Erythroblast (primary cell): ENCODE measurements at places on chromosomes 11 and 22.

DNA sequence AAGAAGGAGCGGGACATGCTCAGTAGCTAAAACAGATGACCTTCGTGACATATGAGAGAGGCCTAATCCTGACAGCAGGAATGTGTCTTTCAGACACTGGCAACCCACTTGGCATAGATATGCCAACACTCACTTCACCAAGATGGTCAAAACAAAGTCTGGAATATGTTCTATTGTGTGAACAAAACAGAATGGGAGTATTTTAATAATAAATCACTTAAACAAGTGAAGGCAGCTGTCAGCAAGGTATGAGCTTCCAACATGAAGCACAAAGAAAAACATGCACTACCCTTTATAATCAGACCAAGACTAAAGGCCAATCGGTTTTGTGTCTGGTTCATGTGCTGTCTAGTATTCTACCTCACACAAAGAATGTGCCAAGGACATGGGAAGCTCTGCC lies 23.1 kb downstream of the CCDC34 start:
- DNase-seq: no peak

- no peak for DNase-seq
Measured at GRCh38 chr11:75815345-75816168, 547 bp downstream of the UVRAG start.

GRCh38 chr22:17807578-17808410 lies 33.5 kb upstream of the BID start:
- DNase-seq: no peak

- no peak for DNase-seq
Measured at GRCh38 chr11:120223793-120224192, 13.0 kb downstream of the OAF start.

GRCh38 chr11:67641338-67642172 lies 2.0 kb upstream of the TBX10 start:
- no peak for DNase-seq

DNA sequence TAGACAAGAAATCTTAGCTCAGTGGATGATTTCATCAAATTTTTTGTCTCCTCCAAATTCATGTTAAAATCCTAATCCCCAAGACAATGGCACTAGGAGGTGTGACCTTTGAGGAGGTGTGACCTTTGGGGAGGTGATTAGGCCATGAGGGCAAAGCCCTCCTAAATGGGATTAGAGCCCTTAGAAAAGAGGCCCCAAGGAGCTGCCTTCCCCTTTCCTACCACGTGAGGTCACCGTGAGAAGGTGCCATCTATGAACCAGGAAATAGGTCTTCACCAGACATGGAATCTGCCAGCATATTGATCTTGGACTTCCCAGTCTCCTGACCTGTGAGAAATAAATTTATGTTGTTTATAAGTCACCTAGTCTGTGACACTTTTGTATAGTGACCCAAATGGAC lies 138.7 kb downstream of the TRIM29 start:
- DNase-seq: peak; percentile 17

DNA sequence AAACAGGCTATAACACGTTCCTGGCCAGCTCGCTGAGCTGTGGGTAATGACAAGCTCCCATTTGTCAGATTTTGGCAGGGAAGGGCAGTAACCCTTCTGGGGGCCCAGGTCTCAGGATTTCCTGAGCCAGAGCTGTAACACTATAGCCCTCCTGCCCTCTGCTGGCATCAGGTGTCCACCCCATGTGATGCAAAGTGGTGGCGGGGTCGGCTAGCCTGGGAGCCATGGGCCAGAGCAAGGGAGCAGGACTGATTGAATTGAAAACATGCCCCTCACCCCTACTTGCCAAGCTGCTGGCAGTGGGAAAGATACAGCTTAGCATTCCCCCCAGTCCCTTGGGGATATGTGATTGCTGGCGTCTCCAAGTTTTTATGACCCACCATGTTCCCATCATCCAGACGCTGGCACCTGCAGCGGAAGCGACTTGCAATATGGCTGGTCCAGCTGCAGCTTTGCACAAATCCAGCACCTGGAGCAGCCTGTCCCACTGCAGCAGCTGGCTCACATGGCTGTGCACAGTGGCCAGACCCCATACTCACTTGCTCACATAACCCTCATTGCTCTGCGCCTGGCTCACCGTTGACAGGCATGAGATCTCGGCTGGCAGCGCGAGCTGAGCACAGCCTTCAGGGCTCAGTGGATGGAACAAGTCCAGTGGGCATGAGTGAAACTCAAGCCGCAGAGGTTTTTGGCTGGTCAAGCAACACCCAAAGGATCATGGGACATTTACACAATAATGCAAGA lies 1147.8 kb downstream of the JRKL start:
- no peak for DNase-seq

DNA sequence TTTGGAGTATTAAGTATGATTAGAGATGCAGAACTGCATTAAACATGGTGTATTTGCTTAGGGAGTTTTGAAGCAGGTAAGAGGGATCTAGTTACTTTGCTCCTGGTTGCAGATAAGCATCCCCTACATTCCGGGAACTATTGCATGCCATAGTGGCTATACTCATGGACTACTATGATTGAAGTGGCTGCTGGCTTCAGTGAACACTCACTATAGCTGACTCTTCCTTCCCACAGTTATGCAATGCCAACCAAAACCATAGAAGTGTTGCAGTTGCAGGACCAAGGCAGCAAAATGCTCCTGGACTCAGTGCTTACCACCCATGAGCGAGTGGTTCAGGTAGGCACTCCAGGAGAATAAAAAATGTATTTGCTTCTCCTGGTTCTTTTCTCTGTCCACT lies 17.0 kb downstream of the COA4 start:
- DNase-seq: no peak

DNA sequence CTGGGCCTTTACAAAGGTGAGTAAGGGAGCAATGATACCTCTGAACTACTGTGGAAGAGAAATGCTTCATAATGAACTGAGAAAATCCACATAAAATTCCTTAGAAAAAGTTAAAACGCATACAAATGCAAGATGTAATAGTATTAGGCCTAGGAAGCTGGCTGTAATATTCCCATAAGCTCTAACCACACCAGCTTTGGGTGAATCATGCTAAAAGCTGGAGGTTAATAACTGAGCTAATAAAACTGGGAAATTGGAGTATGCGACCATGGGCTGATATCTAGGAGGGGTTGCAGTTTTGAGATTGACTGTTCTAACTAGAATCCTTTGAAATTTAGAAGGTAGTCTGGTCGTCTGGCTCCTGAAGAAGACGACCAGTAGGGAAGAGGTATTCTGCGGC lies 28.6 kb upstream of the RCE1 start:
- DNase-seq: no peak

- no peak for DNase-seq
Measured at GRCh38 chr22:46571642-46572250, 34.3 kb upstream of the CELSR1 start.

DNA sequence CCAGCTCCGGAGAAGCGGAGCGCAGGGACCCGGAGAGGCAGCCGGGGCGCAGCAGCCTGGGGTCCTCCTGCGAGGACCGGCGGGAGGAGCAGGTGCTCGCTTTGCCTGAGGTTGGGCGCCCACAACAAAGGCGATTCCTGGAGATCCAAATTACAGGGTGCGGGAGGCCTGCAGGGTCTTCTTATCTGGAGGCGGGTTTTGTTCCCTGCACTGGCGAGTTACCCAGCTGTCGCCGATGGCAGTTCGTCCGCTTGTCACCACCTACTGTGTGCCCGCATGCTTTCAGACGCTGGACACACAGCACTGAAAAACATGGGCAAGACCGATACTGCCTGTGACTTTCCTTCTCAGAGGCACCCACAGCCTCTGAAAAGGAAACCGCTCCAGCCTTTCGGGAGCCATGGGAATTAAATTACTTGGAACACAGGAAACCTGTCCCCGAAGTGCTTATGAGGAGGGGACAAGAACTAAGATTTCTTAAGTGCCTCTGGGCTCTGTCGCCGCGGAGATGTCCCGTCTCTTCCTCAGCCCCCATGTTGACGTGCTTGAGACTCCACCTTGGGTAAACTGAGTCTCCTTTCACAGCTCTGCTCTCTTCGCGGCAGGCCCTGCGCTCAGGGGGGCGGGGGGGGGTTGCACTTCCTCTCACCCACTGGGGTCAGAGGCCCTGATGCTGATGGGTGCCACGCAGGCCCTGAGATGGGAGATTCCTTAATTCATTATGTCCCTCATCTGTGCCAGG lies 1.3 kb upstream of the ZFTA start:
- DNase-seq: peak; percentile 41

DNA sequence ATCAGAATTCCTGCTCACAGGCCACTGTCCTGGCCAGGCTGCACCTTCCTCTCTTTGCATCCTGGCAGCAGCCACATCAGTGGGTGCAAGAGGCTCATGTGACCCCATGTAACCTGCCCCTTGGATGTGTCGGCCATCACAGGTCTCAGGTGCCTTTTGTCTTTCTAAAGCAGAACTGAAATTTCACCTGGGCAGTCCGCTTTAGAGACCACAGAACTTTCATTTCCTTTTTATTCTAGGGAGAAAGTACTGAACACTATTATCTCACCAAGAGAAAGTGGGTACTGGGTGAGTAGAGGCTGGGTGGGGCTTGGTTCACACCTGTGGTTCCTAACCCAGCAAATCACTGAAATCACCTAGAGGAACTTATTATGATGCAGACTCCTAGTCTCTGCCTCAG lies 51.7 kb upstream of the NUP160 start:
- no peak for DNase-seq

GRCh38 chr11:126072141-126072741 lies 9.6 kb upstream of the CDON start:
- no peak for DNase-seq

DNA sequence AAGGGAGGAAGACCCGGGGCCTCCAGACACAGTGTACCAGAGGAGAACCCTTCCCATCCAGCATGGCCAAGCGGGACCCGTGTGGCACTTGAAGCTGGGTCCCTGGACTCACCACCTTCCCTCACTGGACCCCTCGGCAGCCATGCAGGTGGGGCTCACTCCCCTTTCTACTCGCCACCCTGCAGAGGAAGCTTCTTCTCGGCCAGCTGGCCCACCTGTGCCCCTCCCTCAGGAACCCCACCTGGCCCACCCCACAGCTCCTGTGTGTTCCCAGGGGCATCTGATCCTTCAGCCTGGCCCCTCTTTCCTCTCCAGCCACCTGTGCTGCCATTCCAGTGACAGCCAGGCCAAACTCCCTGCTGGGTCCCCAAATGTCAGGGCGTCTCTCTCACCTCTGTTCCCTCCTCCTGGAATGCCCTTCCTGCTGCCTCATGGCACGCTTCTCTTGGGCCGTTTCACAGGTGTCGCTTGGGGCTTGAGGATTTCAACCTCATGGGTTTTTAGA lies 38.0 kb downstream of the IGF2 start:
- no peak for DNase-seq

- no peak for DNase-seq
Measured at GRCh38 chr11:93145390-93145915, 52.3 kb downstream of the SLC36A4 start.

DNA sequence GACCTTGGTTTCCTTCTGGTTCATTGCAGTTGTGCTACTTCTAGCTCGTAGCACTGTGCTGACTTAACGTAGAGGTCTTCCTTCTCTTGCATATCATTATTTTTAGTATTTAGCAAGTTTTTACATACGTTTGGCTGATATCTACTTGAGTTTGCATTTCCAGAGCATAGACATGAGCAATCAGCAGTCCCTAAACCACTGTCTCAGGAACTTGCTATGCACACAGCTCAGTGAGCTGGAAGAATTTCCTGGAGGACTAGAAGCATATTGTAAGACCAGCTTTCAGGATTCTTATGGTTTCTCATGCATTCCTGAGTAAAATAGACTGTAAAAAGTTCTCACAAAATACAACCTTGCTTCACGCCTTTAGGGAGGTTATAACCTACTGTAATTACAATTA lies 226.7 kb upstream of the PDGFD start:
- no peak for DNase-seq

GRCh38 chr11:11148104-11148509 lies 204.9 kb downstream of the CSNK2A3 start:
- peak; percentile 6 for DNase-seq

- DNase-seq: no peak
Measured at GRCh38 chr22:42277232-42277753, 6.8 kb upstream of the TCF20 start.

DNA sequence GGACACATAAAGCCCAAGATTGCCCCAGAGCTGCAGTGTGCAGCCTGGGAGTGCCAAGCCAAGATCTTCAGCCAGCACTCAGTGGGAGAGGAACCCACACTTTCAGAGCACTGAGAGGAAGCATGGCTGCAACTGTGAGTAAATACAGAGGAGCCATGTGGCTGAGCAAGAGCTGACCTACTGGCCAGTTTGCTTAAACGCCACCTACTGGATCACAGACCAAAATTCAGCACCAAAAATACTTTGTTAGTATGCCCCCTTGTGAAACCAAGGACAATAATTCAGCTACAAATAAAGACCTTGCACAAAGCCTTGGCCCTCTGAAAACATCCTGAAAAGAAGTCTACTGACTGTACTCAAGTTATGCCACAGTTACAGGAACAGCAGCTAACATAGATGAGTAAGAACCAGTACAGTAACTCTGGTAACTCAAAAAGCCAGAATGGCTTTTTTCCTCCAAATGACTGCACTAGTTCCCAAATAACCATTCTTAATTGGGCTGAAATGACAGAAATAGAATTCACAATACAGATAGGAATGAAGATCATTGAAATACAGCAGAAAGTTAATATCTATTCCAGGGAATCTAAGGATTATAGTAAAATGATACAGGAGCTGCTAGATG lies 10.1 kb upstream of the OR4A15 start:
- DNase-seq: no peak

DNA sequence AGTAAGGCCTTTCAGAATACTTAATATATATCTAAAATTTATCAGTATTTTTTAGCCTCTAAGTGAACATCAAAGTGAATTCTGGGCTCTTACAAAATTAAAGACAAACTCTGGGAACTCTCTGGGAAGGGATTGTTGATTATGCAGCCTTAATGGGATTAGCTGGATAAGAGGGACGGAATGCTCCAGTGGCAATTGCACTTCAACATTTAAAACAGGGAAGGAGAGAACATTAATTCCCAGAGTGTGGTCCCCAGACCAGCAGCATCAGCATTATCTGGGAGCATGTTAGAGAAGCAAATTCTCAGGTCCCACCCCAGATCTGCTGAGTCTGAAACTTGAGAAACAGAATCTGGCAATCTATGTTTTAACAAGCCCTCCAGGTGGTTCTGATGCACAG lies 46.5 kb downstream of the POLD3 start:
- DNase-seq: no peak

DNA sequence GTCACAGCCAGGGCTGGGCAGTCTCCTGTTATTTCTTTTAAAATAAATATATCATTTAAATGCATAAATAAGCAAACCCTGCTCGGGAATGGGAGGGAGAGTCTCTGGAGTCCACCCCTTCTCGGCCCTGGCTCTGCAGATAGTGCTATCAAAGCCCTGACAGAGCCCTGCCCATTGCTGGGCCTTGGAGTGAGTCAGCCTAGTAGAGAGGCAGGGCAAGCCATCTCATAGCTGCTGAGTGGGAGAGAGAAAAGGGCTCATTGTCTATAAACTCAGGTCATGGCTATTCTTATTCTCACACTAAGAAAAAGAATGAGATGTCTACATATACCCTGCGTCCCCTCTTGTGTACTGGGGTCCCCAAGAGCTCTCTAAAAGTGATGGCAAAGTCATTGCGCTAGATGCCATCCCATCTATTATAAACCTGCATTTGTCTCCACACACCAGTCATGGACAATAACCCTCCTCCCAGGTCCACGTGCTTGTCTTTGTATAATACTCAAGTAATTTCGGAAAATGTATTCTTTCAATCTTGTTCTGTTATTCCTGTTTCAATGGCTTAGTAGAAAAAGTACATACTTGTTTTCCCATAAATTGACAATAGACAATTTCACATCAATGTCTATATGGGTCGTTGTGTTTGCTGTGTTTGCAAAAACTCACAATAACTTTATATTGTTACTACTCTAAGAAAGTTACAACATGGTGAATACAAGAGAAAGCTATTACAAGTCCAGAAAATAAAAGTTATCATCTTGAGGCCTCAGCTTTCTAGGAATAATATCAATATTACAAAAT lies 13.4 kb downstream of the OR51B4 start:
- peak; percentile 98 for DNase-seq

GRCh38 chr22:27996529-27996925 lies 77.5 kb upstream of the PITPNB start:
- no peak for DNase-seq
